ENCODE measurements at places on chromosomes 3 and 15.

DNA sequence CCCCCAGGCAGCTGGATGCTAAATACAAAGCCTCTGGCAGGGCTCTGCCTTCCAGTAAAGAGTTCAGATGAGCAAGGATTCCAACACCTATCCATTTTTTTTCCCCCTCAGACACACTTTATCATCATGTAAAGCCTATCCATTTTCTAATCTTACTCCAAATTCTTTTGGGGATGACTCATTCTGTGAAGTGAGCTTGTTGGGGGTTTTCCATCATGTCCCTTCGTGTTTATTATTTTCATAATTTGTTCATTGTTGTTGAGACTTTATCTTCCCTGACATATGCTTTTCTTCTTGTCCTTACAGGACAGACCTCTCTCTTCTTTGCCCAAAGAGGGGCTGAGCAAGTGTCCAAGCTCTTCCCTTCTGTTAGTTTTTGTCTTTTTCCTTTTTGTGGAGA is 34.7 kb upstream of the SH3BP5 start:
- no peak for DNase-seq

DNA sequence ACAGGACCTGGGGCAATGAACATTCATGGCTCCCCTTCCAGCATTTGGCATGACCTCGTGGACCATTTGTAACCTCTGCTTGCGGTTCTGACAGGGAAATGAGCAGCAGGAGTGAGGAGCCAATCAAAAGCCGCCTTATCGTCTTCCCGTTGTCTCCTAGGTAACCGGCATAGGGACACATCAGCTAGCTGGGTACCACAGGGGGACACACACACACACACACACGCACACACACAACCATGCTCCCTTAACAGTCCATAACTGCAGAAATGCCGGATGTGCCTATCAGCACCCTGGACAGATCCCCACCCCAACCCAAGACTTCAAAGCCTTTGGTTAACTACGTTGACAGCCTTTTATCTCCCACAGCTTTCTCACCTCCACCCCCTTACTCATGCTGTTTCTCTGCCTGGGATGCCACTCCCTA is 53.4 kb upstream of the CCDC174 start:
- DNase-seq, result no peak

GRCh38 chr15:89416339-89417183 is 79.8 kb downstream of the RHCG start:
- peak; percentile 37 for DNase-seq

GRCh38 chr3:191070201-191070600 is 128.8 kb upstream of the OSTN start:
- DNase-seq, result no peak

DNA sequence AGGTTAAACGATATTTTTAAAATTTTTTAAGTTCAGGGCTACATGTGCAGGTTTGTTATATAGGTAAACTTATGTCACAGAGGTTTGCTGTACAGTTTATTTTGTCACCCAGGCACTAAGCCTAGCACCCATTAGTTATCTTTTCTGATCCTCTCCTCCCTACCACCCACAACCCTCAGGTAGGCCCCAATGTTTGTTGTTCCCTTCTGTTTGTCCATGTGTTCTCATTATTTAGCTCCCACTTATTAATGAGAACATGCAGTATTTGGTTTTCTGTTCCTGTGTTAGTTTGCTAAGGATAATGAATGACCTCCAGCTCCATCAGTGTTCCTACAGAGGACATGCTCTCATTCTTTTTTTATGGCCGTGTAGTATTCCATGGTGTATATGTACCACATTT is 14.9 kb downstream of the FAM162A start:
- no peak for DNase-seq
